DMS 273 treated with DMSO at 0.1 percent for 48 hours (cell line): ENCODE measurements at places on chromosomes 3 and 15.

GRCh38 chr3:4756855-4757574 is 222.2 kb upstream of the BHLHE40 start:
- no peak for DNase-seq

- no peak for DNase-seq
Measured at GRCh38 chr3:129336093-129336706, 57.5 kb downstream of the HMCES start.

GRCh38 chr3:98728672-98729071 is 34.5 kb upstream of the ST3GAL6 start:
- DNase-seq, result no peak

DNA sequence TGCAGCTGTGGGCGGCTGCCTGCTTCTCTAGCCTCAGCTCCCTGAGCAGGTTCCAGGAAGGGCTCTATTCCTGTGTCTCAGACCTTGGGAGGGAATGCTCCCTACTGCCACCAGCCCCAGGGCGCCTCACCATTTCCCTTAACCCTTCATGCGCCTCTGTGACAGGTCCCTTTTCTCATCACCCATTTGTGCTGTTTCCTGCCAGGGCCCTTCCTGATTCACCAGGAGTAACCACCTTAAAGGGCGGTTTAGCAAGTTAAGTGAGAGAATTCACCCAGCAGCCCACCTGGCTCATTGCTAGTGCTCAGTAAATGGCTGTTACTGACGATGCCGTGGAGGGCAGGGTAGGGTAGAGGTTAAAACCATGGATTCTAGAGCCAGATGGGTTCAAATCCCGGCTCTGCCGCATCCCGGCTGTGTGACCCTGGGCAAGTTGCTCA is 87.8 kb downstream of the WNT7A start:
- no peak for DNase-seq

- no peak for DNase-seq
Measured at GRCh38 chr15:52037889-52038505, 19.0 kb downstream of the MAPK6 start.

GRCh38 chr3:30826531-30826942 is 67.9 kb downstream of the GADL1 start:
- no peak for DNase-seq

DNA sequence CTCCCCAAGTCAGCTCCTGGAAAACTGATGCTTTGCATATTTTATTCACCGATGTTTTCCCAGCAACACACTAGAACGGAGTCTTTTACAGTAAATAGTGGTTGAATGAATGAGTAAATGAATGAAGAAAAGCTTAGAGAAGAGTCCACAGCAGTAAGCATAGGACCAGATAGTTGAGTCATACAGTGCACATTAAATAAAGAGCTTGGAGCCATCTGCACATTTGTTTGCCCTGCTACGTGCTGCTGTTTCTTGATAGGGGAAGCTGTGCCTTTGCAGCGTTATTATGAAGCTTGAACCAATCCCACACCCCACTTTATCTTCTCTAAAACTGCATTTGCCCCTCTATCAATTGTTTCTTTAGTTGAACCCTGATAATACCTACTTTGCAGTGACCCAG is 1.2 kb downstream of the FAM98B start:
- DNase-seq, result no peak

DNA sequence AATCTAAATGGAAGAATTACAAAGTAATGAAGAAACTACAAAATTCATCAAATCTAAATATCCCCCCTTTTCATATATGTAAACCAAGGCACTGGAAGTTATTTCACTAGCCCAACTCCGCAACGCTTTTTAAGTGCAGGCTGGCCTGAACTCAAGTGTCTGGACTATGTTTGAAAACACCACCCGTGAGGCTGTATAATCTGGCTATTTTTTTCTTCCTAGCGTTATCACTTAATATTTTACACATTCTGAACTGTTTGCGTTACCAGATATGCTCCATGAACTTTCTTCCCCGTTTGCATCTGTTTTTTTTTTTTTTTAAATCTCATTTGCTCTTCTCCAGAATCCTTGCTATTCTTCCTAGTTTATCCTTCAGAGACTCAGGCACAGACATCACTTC is 619.5 kb upstream of the CBLB start:
- no peak for DNase-seq

DNA sequence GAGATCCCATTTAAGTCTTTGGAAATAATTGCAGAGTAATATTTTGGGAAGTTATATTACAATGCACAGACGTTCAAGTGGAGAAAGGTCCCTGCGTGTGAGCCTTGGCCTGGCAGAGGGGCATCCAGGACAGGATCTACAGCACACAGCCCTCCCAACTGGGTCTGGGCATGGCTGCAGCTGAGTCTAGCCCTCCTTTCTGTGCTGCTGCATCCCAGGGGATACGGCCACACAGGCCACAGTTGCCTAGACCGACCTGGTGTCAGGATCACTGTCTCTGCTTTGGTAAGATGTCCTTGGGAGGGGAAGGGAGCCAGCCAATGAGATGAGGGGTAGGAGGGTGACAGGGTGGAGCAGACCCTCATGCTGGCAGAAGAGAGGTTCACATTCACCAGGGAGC is 46.1 kb downstream of the APBA2 start:
- DNase-seq, result no peak

DNA sequence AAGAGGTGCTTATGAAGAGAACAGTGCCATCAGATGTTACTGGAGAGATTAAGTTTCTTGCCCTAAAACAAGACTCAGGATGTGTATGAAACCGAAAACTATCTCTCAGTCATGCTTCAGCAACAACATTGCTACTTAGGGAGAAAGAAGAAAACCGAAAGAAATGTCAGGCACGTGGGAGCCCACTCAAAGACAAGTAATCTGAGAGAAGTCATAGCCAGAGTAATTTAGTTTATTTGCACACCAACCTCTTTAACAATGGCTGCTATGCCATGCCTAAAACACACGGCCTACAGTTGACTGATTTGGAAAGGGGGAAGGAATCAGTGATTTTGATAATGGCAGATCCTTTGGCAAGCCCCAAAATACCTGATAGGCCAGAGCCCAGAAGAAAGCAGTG is 162.9 kb downstream of the TIGIT start:
- no peak for DNase-seq

- DNase-seq, result no peak
Measured at GRCh38 chr3:185400866-185401265, 37.9 kb downstream of the MAP3K13 start.
